ENCODE measurements at places on chromosomes 12 and 14.

DNA sequence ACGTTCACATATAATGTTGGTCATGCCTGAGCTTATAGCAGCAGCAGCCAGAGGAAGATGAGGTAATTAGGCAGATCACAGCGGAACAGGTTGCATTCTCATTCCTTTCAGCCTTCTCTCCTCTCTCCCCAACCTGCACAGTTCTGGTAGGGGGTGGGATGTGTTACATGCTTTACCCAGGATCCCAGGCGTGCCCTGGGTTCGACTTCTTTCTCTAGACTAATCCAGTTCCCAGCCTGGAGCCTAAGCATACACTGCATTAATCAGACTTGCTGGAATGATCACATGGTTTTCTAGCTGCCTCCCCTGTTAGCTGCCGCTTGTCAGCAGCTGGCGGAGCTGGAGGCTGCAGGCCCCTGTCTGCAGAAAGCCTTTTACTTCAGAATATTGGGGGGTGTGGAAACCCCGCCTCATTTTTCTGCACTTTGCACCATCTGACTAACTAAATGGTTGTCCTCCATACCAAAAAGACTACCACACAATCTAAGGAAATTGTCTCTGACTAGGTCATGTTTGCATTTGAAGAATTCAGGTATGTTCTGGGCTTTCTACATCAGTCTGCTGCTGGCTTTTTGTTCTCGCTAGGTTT lies 46.0 kb upstream of the EVL start:
- DNase-seq, result no peak

- DNase-seq, result no peak
These were observed 100.3 kb downstream of the TMTC2 start for GRCh38 chr12:82787016-82787415.

- DNase-seq, result no peak
These were observed 59.5 kb upstream of the TMX1 start for GRCh38 chr14:51180577-51180976.

DNA sequence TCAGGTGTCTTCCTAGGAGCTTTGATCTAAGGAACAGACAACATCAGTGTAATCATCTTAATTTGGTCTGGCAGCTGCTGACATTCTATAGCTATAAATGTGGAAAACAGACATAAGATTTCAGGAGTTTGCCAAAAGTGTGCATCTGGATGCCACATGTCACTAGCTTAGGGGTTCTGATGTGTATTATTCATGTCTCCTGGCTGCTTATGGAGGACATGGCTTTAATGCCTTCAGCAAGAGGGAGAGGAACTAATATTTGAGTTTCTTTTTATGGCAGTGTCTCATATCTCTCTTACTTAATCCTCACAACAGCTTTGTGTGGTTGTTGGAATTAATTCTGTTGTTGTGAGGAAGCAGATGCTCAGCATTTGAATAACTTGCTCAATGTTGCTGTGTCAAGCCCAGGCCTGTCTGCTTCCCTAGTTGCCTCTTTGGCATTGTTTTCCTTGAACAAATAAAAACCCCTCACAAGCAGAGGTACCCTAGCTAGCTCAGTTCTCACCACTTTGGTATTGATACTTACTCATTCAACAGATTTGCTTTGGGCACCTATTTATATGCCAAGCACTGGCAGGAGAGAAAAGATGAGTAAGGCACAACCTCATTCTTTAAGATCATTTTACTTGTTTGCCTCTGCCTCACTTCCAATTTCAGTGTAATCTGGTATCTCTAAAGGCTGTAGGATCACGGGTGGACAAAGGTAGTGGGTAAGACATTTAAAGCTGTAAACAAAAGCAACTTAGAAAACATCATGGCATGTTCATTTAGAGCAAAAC lies 39.8 kb upstream of the EID3 start:
- DNase-seq, result no peak

DNA sequence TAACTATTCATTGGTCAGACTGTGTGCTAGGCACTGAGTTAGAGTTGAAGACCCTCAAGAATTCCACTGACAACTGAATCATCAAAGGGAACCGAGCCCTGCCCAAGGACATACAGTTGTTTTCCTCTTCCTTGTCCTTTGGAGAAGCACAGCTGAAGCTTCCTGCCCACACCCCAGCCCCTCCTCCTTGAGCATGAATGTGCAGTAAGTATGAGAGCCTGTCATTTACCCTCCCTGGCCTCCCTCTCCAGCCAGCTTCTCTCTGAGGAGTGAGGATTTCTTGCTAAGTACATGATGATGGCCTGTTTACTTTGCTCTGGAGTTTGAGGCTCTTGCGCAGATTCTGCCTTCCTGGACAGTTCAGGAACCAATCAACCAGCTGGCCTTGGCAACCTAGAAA lies 235.2 kb downstream of the CACNA1C start:
- DNase-seq, result no peak
